Naive thymus-derived CD4-positive, alpha-beta T cell (primary cell): ENCODE measurements at places on chromosomes 3 and 15. TPM values are rescaled to one million over a fixed set of nuclear protein-coding genes. Genes with fewer than 3 reads are reported as not detected.

C15orf62 gene
- 0.35 TPM for polyA plus RNA-seq

EHHADH gene
- polyA plus RNA-seq = 1.6 TPM

PDCD7 gene
- polyA plus RNA-seq = 10.6 TPM

TRH gene
- polyA plus RNA-seq = not detected

IMPG2 gene
- polyA plus RNA-seq = 0.13 TPM

CHRFAM7A gene
- not detected for polyA plus RNA-seq

CHDH gene
- not detected for polyA plus RNA-seq

GRCh38 chr3:71628522-71628921 lies 45.0 kb upstream of the FOXP1 start:
- no peak for DNase-seq

- no peak for DNase-seq
Measured at GRCh38 chr3:52182196-52182595, 15.8 kb upstream of the ALAS1 start.

GRCh38 chr15:63610209-63610841 lies 13.1 kb downstream of the FBXL22 start:
- DNase-seq = peak; percentile 71

- DNase-seq = no peak
Measured at GRCh38 chr3:52714335-52715302, 8.7 kb downstream of the SPCS1 start.

DNA sequence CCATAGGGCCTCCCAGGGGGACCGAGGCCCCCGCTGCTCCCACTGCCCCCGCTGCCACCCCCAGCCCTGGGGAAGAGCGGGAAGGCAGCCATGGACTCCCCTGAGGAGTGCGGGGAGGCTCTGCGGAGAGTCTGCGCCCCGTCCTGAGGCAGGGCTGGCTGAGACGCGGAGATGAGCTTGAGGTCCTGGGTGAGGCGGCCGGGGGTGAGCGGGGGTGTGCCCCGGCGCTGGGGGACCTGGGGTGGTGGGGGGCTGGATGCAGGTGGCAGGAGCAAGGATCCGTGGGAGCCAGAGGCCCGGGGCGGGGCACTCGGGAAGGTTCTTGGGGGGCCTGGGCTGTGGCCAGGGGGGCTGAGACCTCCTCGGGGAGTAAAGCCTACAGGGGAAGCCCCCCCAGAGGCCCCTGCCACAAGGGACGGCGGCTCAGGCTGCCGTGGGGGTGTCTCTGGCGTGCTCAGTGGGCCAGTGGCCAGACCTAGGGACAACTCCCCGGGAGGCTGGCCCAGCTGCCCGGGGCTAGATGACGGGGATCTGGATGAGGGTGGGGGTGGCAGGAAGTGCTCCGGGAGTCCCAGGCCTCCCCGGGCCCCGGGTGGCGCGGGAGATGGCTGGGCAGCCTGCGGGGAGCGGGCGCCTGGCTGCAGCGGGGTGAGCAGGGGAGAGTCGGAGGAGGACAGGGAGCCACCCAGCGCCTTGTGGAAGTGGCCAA lies 45.9 kb downstream of the HCN4 start:
- DNase-seq = no peak

GRCh38 chr15:68366314-68366713 lies 65.6 kb downstream of the ITGA11 start:
- no peak for DNase-seq

DNA sequence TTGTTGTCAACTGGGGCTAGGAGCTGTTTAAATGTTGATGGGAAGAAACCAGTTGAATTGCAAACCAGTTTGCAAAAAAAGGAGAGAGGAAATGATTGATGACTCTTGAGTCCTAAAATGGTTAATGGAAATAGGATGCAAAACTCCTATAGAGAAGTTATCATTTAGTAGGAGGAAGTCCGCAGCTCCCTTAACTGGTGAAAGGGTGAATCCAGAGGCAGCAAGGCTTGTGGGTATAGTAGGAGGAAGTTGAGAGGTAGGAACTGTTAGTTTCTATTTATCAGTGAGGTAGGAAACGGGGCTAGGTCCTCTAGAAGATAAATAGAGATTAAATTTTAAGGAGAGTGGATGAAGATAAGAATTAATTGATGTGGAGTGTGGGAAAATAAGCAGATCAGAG lies 15.4 kb downstream of the IREB2 start:
- DNase-seq = no peak
